ENCODE measurements at places on chromosomes 2 and 18. TPM values are rescaled to one million over a fixed set of nuclear protein-coding genes. Genes with fewer than 3 reads are reported as not detected.

NT5DC4 gene
- total RNA-seq: not detected

ZNF514 gene
- 15.8 TPM for total RNA-seq

SAG gene
- total RNA-seq: not detected

NAT8 gene
- total RNA-seq: not detected

SGPP2 gene
- not detected for total RNA-seq

BMP10 gene
- not detected for total RNA-seq

GPAT2 gene
- 0.76 TPM for total RNA-seq

MTX2 gene
- 17.5 TPM for total RNA-seq

PDCD1 gene
- not detected for total RNA-seq

DHX57 gene
- 23.7 TPM for total RNA-seq

SPP2 gene
- not detected for total RNA-seq

DLGAP1 gene
- total RNA-seq: 17.4 TPM

Measured in articular chondrocyte of knee joint (primary cell).